Fibroblast of skin of abdomen (primary cell): ENCODE measurements at places on chromosomes 11 and 22.

DNA sequence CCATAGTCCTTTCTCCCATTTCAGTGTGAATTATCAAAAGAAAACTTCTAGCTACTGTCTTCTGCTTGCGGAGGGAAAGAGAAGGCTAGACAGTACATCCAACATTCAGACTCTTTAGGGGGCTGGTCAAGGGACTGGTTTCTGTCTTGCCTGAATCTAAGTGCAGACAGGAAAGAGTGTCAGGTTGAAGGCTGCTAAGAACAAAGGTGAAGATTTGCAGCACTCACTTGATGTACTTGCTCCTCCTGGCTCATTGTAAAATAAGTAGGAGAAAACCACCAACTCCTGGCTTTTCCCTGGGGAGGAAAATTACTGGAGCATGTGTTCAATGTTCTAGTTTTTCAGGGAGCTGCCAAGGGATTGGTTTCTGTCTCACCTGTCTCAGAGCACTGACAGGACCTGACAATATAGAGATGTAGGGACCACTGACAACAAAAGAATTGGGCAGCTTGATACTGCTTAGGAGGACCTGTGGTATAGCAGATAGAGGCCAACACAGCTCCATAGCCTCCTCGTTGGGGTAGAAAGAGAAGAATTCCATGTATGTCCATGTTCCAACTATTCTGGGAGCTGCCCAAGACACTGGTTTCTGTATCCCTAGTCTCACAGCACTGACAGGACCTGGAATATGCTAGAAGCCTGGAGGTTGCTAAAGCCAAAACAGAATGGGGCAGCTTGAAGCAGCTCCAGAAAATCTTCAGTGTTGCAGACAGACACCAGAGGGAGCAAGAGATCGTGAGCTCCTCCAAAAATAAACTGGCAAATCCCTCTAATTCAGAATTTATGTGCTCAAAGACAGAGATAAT is 39.7 kb upstream of the MMP12 start:
- peak; percentile 57 for DNase-seq

GRCh38 chr11:117852309-117852708 is 24.1 kb downstream of the FXYD6 start:
- no peak for DNase-seq

DNA sequence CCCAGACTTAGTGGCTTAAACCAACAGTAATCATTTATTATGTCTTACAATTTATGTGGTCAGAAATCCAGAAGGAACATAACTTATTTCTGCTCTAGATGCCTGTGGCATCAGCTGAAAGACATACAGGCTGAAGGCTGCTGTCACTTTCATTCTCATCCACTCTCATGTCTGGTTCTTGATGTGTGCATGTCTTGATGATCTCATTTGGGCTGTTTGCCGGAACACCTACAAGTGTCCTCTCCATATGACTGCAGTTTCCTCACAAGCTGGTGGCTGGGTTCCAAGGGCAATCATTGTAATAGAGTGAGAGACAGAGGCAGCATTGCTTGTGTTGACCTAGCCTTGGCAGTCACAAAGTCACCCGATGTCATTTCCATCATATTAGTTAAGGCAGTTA is 1375.9 kb upstream of the RAG2 start:
- DNase-seq, result peak; percentile 15

- no peak for DNase-seq
These were observed 5.4 kb upstream of the IPO7 start for GRCh38 chr11:9379041-9379440.

DNA sequence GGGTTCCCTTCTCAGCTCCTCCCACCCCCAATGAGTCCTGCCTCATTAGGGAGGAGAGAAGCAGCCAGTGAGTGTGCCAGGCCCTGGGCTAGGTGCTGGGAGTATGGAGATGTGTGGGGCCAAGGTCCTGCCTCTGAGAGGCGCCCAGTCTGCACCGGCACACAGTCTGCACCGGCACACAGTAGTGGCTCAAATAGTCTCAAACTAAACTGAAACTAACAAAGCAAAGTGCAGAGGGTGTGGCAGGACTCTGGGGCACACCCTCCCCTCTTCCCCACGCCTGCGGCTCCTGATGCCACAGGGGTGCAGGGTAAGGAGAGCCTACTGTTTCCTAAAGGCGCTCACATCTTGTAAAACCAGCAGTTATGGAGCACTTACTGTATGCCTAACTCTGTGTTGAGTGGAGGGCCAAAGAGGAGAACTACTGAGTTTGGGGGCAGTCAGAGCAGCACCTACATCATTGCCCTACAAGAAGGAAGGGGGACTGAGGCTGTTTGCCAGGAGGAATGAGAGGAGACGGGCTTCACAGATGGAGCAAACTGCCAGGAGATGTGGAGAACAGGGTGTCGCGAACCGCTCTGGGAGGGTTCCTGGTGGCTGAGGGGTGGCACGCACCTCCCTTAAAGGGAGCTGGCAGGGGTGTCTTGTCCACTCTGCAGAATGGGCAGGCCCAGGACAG is 939 bp upstream of the SH3BP1 start:
- DNase-seq, result no peak

DNA sequence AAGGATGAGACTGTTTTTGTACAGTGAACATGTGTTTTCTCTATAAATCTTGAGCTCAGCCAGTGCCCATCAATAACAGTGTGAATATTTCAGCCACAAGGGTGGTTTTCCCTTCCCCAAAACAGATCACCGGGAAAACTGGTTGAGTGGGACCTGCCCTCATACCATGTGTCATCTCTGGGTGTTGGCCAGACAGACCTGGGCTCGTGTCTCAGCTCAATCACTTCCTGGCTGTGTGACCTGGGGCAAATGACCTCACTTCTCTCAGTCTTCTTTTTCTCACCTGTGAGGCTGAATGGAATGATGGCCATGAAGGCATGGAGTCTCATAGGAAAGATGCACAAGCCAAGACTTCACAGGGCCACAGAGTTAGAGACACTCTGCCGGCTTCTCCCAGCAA is 74.7 kb downstream of the COMMD9 start:
- DNase-seq, result no peak

DNA sequence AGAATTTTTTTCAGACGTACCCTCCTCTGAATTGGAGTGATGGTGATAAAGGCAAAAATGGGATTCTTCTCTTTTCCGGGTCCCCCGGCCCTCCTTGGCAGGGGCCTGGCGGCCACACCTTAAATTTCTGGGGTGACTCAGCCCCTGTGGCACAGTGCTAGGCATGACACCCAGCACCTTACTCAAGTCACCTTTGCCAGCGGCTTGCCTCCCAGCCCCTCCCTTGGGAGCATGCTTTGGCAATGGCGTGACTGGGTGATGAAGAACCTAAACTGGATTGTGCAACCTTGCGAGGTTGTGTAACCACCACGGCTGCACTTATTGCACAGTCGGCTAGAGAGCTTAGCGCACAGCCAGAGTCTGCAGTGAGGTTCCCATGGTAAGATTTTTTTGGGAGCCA is 16.2 kb upstream of the LDLRAD3 start:
- DNase-seq, result peak; percentile 38

GRCh38 chr22:47816863-47817210 is 1054.4 kb downstream of the TBC1D22A start:
- no peak for DNase-seq

DNA sequence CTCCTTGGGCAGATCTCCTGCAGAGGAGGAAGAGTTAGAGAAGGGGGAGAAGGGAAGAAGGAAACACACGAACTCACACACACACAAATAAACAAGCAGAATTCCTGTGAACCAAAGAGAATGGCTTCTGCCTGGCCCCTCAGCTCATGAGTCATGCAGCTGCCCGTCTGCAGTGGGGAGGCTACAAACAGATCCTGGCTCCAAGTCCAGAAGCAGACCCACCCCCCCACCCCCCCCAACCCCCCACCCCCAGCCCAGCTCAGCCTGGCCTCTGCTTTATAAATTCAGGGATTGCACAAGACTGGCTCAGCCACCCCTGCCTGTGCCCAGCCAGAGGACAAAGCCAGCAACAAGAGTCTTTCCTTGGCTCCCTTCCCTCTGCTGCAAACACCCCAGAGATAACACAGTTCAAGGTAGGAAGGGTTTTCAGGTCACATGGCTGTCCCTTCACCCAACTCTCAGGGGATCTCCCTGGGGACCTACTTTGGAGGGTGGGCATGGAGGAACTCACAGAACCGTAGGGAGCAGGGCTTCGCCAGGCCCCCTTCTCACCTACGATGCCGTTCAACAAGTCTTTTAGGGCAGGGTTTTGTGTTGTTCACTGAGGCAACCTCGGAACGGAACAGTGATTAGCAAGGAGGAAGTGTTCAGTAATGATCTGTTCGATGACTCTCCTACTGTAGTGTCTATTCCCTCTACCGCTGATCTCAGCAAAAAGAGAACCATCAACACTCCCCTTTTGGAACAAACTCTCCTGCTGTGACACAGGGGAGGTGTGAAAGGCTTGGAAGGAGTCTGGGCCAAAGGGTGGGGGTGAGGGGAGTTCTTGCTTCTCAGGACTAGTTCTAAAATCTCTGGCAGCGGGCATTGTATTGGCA is 35.5 kb downstream of the RPL27A start:
- peak; percentile 96 for DNase-seq

DNA sequence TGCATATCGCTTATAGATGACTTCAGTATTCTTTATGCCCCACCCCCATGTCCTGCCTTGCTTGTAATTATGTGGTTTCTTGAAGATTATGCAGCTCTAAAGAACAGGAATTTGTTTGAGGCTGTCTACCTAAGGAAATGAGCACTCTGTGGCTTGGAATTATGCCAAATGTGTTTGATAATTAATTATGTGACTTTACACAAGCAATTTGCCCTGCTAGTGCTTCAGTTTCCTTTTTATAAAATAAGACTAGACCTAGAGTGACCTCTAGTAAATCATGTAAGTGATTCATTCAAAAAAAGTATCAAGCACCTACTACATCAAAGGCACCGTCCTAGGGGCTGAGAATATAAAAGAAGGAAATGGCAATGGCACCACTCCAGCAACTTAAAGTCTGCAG is 491.5 kb upstream of the KIRREL3 start:
- peak; percentile 1 for DNase-seq

DNA sequence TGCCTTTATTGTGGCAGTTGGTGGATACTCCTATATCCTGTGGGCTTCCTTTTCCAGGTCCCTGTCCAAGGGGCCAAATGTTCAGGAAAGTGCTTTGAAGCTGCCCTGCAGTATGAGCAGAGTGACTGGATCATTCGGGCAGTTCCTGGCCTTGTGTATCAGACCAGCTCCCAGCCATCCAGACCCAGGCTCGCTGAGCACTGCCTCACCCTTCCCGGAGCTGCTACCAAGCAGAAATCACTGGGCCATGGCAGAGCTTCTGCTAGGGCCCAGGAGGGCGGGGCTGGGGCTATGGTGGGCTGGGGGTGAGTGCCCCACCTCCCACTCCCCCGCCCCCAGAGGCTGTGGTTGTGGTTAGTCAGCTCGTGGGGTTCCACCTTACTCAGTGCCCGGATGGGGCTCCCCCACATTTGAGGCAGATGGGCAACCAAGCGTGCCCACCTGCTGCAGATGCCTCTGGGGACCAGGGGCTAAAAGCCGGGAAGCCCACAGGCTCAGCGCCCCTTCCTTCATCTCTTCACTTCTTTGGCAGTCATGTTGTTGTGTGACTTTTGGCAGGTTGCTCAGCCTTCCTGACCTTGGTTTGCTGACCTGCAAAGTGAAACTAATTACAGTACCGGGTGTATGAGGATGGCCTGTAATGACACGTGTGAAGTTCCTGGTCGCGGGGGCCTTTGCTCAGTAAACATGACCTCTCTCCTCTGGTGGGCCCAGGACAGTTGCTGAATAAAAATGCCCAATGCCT is 2.1 kb upstream of the LRRC32 start:
- DNase-seq, result no peak

DNA sequence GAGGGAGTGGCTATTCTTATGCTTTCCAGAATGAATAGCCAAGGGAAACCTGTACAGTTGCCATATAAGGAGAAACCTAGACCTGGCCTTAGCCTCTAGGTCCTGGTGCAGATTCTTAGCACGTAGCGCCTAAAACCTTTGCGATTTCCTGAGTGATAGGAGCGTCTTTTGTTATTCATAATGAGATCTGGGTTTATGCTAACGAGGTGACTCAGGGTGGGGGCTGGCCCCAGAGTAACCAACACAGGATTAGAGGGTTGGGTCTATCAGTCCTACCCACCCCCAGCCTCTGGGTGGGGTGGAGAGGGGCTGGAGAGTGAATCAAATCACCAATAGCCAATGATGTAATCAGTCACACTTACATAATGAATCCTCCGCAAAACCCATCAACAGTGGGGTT is 73.4 kb upstream of the PARVG start:
- no peak for DNase-seq

GRCh38 chr22:36301851-36302250 is 48.9 kb downstream of the APOL1 start:
- DNase-seq, result peak; percentile 48

DNA sequence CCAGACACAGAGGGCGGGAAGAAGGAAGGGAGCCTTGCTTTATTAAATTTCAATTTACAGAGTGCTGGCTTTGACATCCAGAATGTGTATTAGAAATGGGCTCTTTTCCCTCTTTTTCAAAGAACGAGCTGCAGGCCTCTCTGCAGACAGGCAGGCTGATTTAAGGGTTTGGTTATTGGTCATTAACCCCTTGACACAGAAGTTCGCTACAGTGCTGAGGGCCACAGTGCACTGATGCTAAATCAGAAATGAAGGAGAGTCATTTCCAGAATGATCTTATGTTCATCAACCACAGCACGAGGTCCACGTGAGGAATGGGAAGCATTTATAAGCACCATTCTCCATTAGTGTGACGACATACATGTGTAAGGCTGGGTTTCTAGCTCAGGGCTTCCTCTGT is 51.8 kb downstream of the CSNK2A3 start:
- no peak for DNase-seq
